ENCODE measurements at places on chromosomes 5 and 9. TPM values are rescaled to one million over a fixed set of nuclear protein-coding genes. Genes with fewer than 3 reads are reported as not detected.

The TMOD1 gene
- 1.4 TPM for total RNA-seq

The SLCO6A1 gene
- total RNA-seq = not detected

The FOXD4 gene
- total RNA-seq = not detected

The CCNJL gene
- total RNA-seq = not detected

The SLC36A3 gene
- not detected for total RNA-seq

The ADAMTS6 gene
- 3.2 TPM for total RNA-seq

The GLRA1 gene
- total RNA-seq = not detected

The RNF183 gene
- total RNA-seq = not detected

The BAAT gene
- total RNA-seq = not detected
